ENCODE measurements at places on chromosomes 11 and 22.

DNA sequence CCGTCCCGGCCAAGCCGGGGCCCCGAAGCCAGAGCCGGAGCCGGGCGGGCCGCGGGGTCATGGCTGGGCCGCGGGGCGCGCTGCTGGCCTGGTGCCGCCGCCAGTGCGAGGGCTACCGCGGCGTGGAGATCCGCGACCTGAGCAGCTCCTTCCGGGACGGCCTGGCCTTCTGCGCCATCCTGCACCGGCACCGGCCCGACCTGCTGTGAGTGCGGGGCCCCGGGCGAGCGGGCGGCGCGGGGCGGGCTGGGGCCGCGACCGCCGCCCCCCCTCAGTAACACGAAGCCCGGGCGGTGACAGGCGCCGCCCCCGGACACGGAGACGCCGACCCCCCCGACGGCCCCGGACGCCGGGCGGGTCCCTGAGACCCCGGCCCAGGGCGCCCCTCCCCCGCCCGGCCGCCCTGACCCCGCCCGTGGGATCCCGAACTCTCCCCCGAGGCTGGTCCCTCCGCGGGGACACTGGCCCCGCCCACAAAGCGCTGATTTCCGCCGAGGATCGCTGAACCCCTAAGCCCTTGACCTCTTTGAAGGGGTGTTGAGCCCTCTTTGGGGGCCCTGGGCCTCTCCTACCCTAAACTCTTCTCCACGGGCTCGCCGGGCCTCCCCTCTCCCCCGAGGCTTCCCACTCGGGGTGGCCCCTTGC is 389 bp downstream of the MICALL1 start:
- no peak for DNase-seq
- H3K27ac ChIP-seq = peak overlapping the region; percentile 65
- H3K4me1 ChIP-seq = peaks cover 18% of the 10 kb centered on the region
- H3K27me3 ChIP-seq = no peaks in the 10 kb centered on the region
- peak overlapping the region; percentile 72 for H3K4me3 ChIP-seq
- H3K36me3 ChIP-seq = no peaks in the 10 kb centered on the region

GRCh38 chr11:2527621-2528291 is 82.9 kb downstream of the KCNQ1 start:
- no peak for DNase-seq
- H3K4me3 ChIP-seq = no peak overlapping the region
- H3K4me1 ChIP-seq = peaks cover 4% of the 10 kb centered on the region
- no peak overlapping the region for H3K27ac ChIP-seq

DNA sequence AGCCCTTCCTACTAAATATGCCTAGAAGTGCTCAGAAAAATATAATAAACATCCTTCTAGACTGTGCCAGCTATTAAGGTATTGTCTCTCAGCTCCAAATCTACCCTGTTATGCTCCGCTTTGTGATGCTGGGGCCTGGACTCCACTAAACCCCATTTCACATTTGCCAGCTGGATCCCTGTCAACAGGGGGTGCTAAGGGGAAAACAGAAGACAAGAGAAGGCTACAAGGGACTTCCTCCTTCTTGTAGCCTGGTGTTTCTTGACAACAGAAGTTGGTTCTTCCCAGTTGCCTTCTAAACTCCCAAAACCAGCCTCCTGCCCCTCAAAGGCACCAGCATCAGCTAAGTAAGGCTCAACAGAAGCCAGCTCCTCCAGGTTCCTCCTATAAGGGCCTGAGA is 5.2 kb downstream of the NUMA1 start:
- no peaks in the 10 kb centered on the region for H3K27me3 ChIP-seq
- no peak overlapping the region for H3K27ac ChIP-seq
- H3K4me3 ChIP-seq = no peak overlapping the region

DNA sequence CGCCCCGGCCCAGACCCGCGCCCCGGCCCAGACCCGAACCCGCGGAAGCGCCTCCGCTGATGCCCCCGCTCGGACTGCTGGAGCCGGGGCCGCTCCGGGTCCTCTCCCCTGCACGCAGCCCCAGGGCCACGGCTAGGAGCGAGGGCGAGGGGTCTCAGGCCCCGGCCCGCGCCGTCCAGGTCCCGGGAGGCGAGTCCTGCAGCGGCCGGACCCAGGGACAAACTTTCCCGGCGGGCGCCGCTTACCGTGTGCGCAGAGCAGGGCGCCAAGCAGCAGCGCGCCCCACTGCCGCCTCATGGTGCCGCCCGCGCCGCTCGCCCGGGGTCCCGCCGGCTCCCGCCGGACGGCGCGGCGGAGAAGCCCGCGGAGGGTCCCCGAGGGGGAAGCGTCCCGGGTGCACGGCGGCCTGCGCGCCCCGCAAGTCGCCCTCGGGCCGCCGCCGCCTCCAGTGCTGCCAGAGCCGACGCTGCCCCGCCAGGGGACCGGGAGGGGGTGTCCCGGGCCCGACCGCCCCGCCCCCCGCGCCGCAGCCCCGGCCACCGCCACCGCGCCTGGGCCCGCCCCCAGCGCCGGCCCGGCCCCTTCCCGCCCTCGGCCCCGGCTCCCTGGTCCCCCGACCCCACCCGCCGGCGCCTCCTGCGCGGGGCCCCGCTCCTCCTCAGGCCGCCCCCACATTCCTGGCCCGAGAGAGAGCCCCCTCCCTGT is at the start of gene LRP4:
Gene LRP4, minus strand, starts transcription at position 468 of the 705 bp plus-strand sequence. Its CDS starts 171 bp downstream, at position 297.
- H3K27me3 ChIP-seq = no peaks in the 10 kb centered on the region
- peak within 1 kb of the TSS; percentile 50 for H3K27ac ChIP-seq
- H3K4me1 ChIP-seq = peaks cover 20% of the 10 kb centered on the region
- DNase-seq = peak; percentile 68
- H3K4me3 ChIP-seq = peak within 1 kb of the TSS; percentile 88

DNA sequence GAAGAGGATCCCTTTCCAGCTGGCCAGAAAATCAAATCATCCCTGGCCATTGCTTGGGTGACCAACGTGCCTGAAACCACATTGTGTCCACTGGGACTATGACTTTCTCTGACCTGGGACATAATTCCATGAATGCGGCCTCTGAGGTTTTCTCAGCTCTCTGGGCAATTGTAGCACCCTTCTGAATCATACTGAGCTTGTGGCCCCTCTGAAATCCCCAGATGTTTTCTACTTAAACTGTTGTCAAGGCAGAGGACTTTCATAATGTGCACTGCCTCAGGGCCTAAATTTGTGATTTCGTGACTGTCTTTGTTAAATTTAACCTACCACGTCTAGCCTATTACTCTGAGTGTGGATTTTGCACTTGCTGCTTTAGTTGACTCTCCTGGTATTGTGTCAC is 321.1 kb upstream of the PLET1 start:
- DNase-seq = no peak
- no peaks in the 10 kb centered on the region for H3K27me3 ChIP-seq

- no peak overlapping the region for H3K4me3 ChIP-seq
- H3K36me3 ChIP-seq = no peaks in the 10 kb centered on the region
- H3K4me1 ChIP-seq = peaks cover 23% of the 10 kb centered on the region
- no peak for DNase-seq
- H3K27ac ChIP-seq = no peak overlapping the region
These were observed 83.6 kb downstream of the INSC start for GRCh38 chr11:15198284-15198683.

DNA sequence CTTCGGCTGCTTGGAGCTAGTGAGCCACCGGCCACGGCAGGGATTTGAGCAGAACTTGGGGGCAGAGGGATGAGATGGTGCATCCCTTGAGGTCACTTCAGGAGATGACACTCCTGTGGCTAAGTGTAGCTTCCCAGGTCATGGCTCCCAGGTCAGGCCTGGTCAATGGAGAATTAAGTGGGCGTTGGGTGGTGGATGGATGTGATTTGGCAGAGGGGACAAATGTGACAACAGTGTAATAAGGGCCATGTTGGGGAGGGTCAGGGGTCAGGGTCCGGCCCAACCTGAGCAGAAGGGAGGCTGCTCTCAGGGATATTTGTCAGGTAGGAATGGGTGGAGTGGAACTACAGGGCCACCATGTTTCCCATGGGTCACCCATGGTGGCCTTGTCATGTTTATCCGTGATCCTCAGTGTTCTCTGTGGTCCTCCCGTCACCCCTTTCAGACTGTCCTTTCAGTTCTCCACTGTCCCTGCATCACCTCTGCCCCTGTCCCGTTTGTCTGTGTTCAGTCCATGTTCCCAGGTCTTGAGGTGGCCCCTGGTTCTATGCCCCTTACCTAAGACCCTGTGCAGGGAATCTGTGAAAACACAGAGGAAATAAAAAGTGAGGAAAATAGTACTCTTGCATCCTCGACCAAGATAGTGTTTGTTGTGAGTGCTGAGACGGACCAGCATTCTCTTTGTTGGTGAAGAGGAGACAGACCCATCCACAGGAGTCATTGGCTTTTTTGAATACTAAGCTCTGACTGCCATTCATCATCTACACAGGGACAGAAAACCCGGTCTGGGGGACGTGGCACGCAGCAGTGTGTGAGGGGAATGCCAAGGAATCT is 6.1 kb downstream of the SLC25A1 start:
- H3K36me3 ChIP-seq = no peaks in the 10 kb centered on the region
- H3K4me1 ChIP-seq = peaks cover 34% of the 10 kb centered on the region
- peak overlapping the region; percentile 96 for H3K27ac ChIP-seq

- peaks cover 13% of the 10 kb centered on the region for H3K4me1 ChIP-seq
- H3K27me3 ChIP-seq = no peaks in the 10 kb centered on the region
- DNase-seq = no peak
- H3K36me3 ChIP-seq = no peaks in the 10 kb centered on the region
These were observed 4.9 kb downstream of the TMEM109 start for GRCh38 chr11:60918939-60919265.

- peak; percentile 63 for DNase-seq
- H3K4me1 ChIP-seq = peaks cover 30% of the 10 kb centered on the region
- H3K36me3 ChIP-seq = no peaks in the 10 kb centered on the region
These were observed at the start of gene PDGFB for GRCh38 chr22:39244496-39245129. TSS of gene PDGFB (minus strand) at chr22:39244982. CDS start at chr22:39243963, 1,019 bp downstream.

DNA sequence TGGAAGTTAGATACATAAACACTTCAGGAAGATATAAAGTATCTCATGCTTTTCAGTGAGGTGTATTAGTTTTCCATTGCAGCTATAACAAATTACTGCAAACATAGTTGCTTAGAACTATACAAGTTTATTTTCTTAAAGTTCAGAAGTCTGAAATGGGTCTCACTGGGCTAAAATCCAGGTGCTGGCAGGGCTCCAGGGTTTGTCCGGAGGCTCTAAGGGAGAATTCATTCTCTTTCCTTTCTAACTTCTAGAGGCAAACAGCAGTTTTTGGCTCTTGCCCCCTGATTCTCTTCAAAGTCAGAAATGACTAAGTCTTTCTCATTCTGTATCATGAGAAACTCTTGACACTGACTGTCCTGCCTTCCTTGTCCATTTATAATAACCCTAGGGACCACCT is 138.8 kb downstream of the AASDHPPT start:
- H3K4me3 ChIP-seq = no peak overlapping the region
- no peaks in the 10 kb centered on the region for H3K36me3 ChIP-seq
- DNase-seq = no peak
- H3K4me1 ChIP-seq = peaks cover 27% of the 10 kb centered on the region

DNA sequence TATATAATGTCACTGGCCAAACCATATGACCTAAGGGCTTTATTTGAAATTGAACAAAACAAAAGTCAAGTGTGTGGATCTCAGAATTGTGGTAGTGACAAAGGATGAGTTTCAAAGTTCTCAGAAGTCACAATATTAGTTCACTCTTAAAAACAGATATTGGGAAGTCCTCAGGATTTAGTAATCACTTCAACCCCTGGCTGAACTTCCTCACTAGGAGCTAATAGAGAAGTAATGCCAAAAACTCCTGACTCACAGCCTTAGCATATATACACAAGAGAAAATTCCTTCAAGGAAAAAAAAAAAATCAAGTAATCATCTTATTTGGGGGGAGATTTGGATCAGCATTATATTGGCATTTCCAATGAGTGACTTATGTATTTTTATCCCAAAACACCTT is 75.6 kb upstream of the APOA1 start:
- H3K27me3 ChIP-seq = no peaks in the 10 kb centered on the region
- DNase-seq = no peak
- H3K27ac ChIP-seq = no peak overlapping the region
- no peak overlapping the region for H3K4me3 ChIP-seq
- H3K4me1 ChIP-seq = no peaks in the 10 kb centered on the region

DNA sequence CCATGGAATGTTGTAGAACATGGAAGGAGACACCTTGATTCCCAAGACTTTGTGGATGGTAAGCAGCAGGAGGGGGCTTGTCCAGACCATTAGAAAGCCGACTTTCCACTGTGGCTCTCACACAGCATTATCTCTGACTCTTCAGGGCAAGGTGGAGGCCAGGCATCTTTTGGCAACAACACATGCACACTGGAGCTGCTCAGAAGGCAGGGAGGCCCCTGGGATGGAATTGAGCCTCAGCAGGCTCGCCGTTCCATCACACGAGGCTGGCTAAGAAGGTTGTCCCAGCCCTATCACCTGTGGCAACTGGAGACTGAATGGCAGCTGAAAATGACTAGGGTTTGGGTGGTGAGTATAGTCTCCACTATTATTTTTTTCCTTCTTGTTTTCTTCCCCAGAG is 76.3 kb upstream of the TMEM45B start:
- no peak overlapping the region for H3K4me3 ChIP-seq
- no peak overlapping the region for H3K27ac ChIP-seq
- no peaks in the 10 kb centered on the region for H3K27me3 ChIP-seq
- no peaks in the 10 kb centered on the region for H3K36me3 ChIP-seq
- no peak for DNase-seq

GRCh38 chr22:46092670-46093410 is 57.5 kb upstream of the PPARA start:
- H3K27me3 ChIP-seq = no peaks in the 10 kb centered on the region
- no peak for DNase-seq
- H3K27ac ChIP-seq = no peak overlapping the region
- no peak overlapping the region for H3K4me3 ChIP-seq
- H3K4me1 ChIP-seq = peaks cover 9% of the 10 kb centered on the region

DNA sequence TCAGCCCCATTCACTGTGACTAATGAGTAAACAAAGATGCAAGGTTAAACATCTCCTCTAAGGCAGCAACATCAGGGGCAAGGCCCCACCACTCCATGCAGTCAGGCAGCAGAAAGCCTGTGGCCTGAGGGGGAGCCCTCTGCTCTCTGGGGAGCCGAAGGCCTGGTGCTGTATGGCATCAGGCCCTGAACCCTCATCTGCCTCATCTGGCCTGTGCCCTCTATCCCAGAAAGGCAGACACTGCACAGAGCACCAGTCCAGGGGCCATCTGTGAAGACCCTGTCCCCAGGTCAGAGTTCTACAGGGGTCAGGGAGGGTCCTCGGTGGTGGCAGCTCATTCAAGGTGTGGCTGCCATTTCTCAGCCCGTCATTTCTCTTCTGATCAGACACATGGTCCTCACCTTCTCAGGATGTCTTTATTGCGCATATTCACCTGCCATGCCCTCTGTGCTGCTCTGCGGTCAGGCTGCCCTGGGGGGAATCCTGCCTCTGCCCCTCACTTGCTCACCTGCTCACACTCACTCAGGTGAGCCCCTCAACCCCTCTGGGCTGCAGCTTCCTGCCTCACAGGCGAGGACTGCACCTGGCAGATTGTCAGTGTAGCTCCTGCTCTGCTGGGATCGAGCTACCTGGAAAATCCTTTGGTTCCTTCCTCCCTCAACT is 103.1 kb upstream of the PITPNB start:
- no peak overlapping the region for H3K4me3 ChIP-seq
- no peaks in the 10 kb centered on the region for H3K27me3 ChIP-seq
- H3K4me1 ChIP-seq = peaks cover 14% of the 10 kb centered on the region
- no peak for DNase-seq

DNA sequence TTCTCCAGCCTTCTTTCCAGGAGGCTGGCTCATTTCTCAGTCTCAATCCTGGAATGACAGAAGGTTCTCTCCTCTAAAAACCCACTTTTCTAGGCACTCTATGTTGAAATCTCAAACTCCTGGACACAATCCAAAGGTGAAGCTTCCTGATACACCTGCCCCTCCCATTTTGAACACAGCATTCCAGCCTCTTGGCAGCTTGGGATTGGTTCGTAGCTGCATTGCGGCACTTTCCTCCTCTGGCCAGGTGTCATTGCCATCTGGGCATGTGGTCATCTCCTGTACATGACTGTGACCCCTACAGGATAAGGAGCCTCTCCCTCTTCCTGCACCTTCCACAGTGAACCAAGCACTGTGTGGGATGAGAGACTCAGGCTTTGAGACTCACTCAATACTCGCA is 230.2 kb upstream of the B3GAT1 start:
- no peak overlapping the region for H3K27ac ChIP-seq
- H3K36me3 ChIP-seq = no peaks in the 10 kb centered on the region
- DNase-seq = no peak
